ENCODE measurements at places on chromosomes 13 and 19.

- no peak for DNase-seq
Observed at GRCh38 chr13:113995051-113995601, 21.2 kb upstream of the C13orf46 start.

GRCh38 chr19:6806488-6806887, 34.0 kb downstream of the VAV1 start:
- no peak for DNase-seq

- no peak for DNase-seq
Observed at GRCh38 chr19:30207357-30207756, 164.8 kb upstream of the ZNF536 start.

- peak; percentile 82 for DNase-seq
Observed at GRCh38 chr19:35462476-35462953, 14.5 kb downstream of the FFAR2 start.

GRCh38 chr19:42272535-42272897, 3.5 kb downstream of the CIC start:
- no peak for DNase-seq

GRCh38 chr19:39372047-39372802, 18.7 kb downstream of the PAF1 start:
- no peak for DNase-seq

DNA sequence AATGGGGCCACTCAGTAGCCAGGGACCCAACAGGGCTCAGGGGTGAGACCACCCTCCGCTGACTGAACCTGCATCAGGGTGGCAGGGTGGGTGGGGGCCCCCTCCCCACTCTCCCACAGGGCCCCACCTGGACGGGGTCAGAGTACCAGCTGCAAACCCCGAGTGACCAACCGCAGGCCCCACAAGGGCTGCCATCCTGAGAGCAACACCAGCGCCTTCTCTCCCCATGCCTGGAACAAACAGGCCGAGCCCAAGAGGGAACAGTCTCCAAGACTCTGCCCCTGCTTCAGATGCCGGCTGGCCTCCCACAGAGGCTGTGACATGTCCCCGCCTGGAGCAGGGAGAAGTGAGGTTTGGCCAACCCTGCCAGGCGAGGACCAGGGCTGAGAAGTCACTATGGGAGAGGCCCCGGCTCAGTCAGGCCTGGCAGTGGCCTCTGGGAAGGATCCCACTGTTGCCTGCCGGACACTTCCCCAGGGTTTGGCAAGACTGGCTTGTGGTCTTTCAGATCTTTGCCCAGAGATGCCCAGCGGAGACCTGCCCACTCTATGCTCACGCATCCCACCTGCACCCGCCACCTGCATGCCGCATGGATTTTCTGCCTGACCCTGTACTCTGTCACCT, 27.2 kb downstream of the MPND start:
- DNase-seq = no peak

DNA sequence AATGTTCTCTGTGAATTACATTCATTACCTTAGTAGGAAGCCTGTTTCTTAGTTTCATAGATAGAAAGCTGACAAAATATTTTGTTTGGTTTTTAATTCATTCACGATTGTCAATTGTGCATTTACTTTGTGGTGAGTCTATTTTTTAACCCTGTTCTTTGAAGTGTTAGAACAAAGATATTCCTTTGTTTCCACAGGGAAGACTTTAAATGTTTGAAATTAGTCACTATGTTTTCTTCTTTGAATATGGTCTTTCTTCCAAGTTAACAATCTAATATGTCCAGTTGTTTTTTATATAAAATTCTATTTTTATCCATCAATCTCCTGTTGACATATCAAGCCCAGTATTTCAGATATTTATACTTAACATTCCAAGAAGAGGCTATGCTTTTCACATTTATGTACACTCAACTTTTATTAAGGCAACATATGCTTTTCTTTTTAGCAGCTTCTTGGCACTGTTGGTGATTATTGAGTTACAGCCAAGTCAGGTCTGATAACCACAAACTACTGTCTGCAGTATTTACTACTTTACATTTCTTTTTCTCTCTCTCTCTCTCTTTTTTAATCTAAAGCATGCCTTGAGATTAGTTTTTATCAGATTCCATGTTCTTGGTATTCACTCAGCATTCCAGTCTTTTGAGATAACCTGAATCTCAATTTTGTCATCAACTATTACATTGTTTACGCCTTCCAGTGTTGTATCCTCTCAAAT, 812.8 kb upstream of the SLC10A2 start:
- no peak for DNase-seq

DNA sequence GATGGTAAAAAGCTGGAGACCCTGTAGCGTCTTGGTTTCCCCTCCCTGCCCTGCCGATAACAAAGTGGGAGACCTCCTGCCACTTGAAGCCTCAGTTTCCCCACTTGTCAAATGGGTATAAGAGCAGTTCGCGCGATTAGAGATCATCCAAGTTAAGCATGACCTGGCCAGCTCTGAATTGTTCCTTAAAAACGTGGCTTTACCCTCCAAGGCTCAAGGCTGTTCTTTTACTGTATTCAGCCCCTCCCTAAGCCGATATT, 421 bp downstream of the TNPO2 start:
- no peak for DNase-seq

GRCh38 chr13:23979361-23980159, 82.3 kb upstream of the C1QTNF9B start:
- no peak for DNase-seq

- no peak for DNase-seq
Observed at GRCh38 chr13:113080901-113081521, 24.6 kb upstream of the F7 start.

DNA sequence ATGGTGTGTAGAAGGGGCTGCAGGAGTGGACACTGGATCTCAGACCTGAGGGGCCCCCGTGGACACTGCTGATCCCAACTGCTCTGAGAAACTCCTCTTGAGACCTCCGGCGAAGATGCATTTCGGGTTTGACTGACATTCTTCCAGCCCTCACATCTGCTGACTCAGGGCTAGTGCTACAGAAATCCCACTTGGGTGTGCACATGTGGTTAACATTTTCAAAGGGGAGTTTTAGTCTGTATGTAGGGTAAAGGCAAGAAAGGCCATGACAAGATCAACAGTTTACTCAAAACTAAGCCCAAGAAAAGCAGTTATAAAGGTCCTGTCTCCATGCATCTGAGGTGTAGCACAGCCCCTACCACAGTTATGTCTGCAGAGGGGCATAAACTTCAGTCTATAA, 31.2 kb downstream of the DLEU7 start:
- no peak for DNase-seq

- DNase-seq = no peak
Observed at GRCh38 chr13:44125943-44126469, 246.3 kb downstream of the LACC1 start.

DNA sequence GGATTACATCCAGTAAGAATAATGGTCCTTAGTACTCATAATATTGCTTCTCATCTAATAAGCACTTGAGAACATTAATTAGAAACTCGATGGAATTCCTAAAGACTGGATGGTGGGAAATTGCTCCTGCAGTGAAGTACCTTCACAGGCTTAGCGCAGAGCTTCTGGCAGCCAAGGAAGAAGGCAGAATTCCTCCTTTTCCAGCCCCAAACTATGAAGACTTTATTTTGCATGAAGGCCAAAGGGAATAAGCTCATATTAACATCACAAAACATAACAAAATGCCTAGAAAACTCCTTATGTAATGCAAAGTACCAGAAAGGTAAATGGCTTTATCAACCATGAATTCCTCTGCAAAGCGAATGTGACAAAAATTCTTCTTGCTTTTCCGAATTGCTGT, 336.1 kb downstream of the DNAJC15 start:
- DNase-seq = no peak

GRCh38 chr13:86882835-86883234, 788.3 kb upstream of the SLITRK5 start:
- no peak for DNase-seq

- DNase-seq = peak; percentile 60
Observed at GRCh38 chr13:74132152-74132775, 1.9 kb downstream of the KLF12 start.

DNA sequence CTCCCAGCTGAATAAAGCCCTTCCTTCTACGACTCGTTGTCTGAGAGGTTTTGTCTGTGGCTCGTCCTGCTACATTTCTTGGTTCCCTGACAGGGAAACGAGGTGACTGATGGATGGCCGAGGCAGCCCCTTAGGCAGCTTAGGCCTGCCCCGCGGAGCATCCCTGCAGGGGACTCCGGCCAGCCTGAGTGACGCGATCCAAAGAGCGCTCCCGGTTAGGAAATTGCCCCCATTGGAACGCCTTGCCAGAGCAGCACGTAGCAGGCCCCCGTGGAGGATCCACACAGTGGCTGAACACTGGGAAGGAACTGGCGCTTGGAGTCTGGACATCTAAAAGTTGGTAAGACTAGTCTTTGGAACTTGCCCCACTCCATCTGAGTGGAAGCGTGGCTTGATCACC, 296.8 kb upstream of the SGCG start:
- DNase-seq = no peak

GRCh38 chr13:36157480-36157879, 26.3 kb upstream of the DCLK1 start:
- DNase-seq = no peak

DNA sequence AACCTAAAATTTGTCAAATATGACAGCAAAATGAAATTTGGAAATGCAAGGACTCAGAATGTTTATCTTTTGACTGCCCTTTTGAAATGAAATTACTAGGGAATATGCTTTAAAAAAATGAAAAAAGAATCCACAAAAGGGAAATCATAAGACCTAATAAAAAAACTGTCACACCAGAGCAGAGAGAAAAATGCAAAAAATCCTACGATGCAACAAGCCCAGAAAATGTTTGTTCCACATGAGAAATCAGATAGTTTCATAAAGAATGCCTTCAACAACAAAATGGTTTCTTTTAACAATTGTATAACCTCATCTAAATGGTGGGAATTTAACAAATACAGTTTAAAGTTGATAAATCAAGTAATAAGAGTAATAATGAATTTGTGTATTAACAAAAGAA, 8.0 kb downstream of the LPAR6 start:
- DNase-seq = no peak

DNA sequence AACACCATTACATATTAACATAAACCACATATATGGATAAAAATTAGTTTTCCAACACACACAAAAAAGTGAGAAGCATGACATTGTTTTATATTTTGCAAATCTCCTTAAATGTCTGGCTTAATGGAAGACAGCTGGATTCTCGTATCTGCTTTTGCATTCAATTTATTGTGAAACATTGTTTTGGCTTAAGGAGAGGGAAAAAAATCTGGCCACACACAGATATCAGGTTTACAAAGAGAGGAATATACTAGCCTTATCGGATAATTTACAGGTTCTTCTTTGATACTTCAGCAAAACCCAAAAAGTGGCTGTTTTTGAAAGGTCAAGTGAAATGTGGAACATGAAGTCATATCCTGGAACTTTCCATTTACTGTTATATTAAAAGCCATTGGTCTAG, 523.5 kb upstream of the ARGLU1 start:
- no peak for DNase-seq

DNA sequence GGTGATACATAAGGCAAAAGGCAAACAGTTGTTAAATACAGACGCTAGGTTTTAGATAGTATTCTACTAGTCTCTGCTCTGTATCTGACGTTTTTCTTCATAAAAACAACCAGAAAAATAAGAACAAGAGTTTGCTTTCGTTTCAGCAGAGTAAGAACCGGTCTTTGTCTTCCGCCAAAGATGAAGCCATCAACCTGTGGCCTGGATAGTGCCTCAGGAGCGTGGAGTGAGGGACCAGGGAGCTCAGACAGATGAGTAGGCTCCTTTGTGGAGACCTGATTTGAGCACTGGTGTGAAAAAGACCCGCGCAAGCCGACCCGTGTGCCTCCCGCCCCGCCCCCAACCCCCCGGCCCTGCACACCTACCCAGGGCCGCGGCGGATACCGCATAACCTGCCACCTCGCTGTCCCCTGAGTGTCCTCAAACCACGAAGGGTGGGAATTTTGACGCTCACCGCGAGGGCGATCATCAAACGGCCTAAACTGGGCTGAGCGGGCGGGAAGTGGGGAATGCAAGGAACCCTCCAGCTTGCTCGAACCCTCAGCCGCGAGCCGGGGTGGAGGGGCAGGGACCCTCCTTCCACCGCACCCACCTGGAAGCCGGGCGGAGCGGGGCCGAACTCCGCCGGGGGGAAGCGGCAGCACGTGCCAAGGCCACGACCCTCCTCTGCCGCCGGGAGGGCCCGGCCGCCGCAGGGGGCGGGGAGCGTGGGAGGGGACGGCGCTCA, 866 bp upstream of the LMO7 start:
- no peak for DNase-seq

DNA sequence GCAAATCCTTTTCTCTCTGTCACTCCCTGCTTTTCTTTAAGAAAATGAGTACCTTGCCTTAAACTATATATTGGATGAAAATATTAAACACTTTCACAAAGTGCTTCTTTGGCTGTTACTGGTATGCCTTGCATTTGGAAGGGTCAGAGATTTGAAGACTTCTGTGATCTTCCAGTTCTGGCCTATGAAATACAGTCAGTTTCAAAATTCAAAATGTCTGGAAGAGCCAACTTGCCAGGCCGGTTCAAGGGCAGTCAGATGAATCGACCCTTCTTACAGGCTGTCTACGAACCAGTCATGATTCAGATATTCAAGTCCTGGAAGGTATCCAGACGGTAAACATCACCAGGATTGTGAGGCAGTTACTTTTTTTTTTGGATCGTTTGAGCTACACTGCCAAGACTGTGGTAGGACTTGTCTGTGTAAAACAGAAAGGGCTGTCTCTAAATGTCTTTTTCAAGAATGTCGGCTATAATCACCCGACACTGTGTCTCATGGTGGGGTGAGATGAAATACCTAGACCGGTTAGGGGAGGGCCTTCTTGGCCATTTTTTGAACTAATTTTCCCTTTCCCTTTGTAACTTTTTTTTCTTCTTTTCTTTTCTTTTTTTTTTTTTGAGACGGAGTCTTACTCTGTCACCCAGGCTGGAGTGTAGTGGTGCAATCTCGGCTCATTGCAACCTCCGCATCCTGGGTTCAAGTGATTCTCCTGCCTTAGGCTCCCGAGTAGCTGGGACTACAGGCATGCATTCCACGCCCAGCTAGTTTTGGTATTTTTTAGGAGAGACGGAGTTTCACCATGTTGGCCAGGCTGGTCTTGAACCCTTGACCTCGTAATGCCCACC, 11.2 kb downstream of the ACTN4 start:
- no peak for DNase-seq

DNA sequence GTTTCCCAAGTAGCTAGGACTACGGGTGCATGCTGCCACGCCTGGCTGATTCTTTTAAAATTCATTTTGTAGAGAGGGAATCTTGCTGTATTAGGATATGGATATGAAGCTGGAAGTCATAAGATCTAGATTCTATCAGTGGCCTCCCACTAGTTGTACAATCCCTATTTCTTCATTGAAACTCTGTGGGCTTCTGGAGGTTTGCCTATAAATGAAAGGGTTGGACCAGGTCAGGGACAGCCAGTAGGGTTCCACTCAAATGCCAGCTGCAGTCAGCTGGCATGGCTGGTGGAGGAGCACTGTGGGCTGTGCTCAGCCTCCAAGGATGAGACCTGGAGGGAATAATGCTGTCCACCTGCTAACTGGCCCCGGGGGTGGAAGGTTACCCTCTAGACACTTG, 110.2 kb upstream of the GJB6 start:
- DNase-seq = no peak

DNA sequence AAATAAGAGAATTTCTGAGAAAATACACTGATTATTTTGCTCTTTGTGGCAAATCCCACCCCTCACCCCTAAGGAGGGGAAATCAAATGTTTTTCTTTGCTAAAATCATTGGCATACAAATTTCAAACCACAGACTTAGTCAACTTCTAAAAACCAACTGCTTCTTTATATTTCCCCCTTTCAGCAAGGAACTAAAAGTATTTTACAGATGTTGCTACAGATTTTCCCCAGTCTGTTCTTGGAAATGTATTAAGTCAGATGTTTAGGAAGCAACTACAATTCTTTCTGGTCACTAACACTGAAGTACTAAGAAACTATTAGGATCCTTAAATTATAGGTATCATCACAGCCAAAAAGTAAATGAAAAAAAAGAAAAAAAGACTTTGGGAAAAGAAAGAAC, 6.9 kb downstream of the MTMR6 start:
- DNase-seq = no peak

All from CD4-positive, alpha-beta T cell treated with Interleukin-6 at 100 ng/mL for 8 hours (primary cell).